NCI-H2107 (cell line): ENCODE measurements at places on chromosomes 1 and 21.

- no peak for DNase-seq
These were observed 486.7 kb downstream of the SMYD3 start for GRCh38 chr1:246020211-246020954.

DNA sequence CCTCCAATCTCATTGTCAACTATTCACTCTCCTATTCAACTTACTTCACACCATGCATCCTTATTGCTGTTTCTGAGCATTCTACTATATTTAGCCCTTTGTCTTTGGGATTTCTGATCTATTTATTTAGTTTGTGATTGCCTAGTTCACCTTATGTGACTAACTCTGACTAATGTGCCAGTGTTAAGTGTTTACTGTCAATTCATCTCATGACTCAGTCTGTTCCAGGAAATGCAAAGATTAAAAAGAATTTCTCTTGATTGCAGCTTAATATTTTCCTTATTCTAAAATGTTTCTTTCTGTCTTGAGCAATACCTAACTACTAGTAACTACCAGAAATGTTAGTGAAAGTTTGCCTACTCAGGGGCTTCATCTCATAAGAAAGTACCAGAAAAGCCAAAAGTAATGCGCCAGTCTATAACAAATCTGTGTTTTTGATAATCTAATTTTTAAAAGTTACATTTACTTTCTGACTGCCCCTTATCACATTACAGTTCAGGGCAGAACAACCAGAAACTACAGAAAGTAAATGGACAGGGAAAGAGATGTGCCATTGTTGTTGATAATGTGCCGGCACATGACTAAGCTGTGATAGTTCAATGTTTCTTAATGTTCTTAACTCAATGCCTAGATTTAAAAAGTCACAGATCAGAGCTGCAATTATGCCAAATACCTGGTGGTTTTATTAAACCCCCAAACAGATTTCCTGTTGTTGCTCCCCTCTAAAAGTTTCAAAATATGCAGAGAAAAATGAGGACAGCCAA lies 556.5 kb downstream of the PTBP2 start:
- no peak for DNase-seq

GRCh38 chr1:234109840-234110239 lies 205.4 kb downstream of the SLC35F3 start:
- no peak for DNase-seq

DNA sequence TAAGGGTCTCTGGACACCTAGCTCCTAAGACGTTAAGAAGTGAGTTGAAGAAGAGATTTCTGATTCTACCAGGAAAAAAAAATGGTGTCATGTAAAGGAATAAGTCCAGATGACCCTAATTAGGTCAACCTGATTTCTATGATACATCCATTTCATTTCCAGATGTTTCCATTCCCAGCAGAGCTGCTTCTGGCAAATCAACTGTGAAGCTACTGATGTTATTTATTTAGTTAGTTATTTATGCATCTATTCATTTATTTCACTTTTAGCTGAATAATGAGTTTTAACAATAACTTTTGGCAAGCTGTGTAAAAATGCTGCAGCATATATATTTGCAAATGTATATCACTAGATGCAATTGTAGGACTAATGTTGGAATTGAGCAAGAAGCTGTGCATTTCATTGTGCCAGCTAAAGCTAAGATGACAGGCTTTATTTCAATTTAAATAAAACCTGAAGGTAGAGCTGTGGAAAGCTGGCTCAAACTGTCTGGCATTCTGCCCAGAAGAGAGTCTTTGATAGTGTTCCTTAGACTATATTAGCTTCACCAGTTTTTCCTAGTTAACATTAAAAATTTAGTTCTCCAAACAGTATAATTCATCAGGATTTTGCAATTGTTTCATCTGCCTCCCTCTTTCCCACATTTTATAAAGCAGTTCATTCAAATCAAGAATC lies 1164.4 kb upstream of the ADGRL4 start:
- DNase-seq: no peak

DNA sequence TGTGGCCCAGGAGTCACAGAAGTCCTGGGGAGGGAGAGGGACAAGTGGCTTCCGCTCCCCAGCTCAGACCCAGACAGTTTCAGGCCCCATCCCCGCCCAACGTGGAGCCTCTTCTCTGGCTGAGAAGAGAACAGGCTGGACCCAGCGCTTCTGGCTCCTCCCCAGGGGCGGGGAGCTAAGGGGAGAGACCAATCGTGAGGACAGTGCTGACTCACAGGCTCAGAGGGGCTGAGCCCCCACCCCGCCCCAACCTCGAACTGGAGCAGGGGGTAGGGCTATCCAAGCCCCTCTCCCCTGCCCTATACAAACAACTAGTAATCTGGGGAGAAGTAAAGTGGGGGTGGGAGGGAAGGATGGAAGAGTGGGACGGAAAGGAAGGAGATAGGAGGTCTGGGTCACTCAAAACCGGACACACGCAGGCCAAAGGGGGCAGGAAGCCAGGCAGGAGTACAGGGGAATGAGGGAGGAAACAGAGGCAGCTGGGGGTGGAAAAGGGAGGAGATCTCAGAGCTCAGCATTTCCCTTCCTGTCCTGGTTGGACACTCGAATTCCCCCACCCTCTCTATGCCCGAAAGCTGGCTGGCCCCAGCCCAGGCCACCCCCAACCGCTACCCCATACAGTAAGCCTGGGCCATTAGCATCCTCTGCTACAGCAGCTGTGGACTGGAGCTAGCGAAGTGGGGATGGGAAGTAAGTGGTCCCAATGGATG lies at the start of gene SHC1:
Gene SHC1, minus strand, starts transcription at position 117 of the 710 bp plus-strand sequence. CDS start 221 bp downstream, outside the sequence.
- DNase-seq: no peak

DNA sequence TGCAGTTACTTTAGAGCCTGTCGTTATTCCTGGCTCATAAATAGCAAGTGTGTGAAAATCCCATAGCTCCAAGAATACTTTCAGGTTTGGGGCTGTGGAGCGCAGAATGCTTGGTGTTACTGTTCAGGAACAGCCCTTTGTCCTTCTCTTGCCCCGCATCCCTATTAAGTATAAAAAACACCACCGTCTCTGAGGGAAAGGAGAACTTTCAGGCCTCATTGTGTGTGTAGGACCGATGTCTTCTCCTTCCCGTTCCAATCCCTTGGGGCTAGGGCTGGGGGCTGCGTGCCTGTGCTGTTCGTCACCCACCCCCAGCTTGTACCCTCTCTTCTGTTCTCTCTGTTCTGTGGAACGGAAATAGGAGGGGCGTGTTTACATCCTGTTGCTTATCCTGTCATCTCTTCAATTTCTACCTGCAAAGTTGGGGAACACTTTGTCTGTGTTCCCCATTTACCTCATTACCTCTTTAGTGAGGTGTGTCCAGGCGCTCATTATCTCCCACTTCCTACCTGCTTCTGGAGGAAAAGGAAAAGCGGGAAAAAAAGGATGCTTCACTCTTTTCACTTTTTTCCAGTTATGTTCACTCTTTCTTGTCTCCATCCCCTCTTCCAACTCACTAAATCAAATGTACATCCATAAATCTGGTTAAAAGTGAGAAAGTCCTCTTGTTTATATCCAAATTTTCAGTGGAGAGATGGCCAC lies 788 bp upstream of the TXNIP start:
- DNase-seq: no peak

GRCh38 chr1:234827656-234828055 lies 217.7 kb upstream of the IRF2BP2 start:
- no peak for DNase-seq

DNA sequence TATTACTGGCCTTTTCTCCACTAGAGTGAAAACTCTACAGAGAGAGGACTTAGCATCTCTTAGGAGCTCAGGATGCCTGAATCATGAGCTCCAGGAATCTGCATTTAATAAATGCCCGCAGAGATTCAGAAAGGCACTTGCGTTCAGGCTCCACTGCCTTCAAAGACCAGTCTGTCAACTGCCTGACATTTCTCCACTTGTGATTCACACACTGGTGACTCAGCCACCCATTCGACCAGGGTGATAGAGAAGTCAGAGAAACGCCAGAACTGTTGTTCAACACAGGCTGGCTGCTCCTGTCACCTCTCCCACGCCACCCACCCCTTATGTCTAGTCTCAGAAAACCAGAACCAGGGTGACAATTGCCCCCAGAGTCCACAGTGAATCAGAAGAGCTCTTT lies 26.9 kb upstream of the LBR start:
- DNase-seq: no peak

- peak; percentile 87 for DNase-seq
These were observed 184.2 kb downstream of the ETS2 start for GRCh38 chr21:38989745-38990423.

GRCh38 chr1:182493063-182493462 lies 43.1 kb downstream of the RGSL1 start:
- DNase-seq: no peak

DNA sequence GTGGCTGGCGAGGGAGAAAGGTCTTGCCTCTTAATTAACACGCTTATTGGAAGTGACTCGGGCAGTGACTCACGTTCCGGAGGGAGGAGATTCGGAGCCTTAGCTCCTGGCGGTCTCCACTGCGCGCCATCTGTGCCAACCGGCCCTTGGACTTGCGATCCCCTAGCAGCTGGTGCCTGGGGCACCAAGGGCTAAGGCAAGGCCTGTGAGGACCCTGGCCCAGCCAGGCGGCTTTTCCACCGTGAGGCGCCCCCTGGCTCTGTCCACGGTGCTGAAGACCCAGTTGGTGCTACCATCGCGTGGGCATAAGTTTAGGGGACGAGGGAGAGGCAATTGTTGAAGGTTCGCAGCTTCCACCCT lies 1.3 kb upstream of the SYT6 start:
- no peak for DNase-seq

GRCh38 chr1:234484991-234485739 lies 6.2 kb upstream of the TARBP1 start:
- no peak for DNase-seq

GRCh38 chr1:192488058-192488457 lies 87.5 kb upstream of the RGS1 start:
- no peak for DNase-seq

GRCh38 chr21:32803651-32804050 lies 32.1 kb upstream of the PAXBP1 start:
- no peak for DNase-seq

GRCh38 chr1:166999500-167000055 lies 10.5 kb downstream of the MAEL start:
- DNase-seq: no peak

- no peak for DNase-seq
These were observed 45.2 kb downstream of the LDLRAD2 start for GRCh38 chr1:21857142-21857839.

GRCh38 chr1:218658899-218659298 lies 313.8 kb downstream of the TGFB2 start:
- DNase-seq: no peak

- DNase-seq: no peak
These were observed 202.7 kb downstream of the BACH1 start for GRCh38 chr21:29501451-29501850.

- DNase-seq: no peak
These were observed 56.6 kb downstream of the SUCO start for GRCh38 chr1:172589553-172589952.

DNA sequence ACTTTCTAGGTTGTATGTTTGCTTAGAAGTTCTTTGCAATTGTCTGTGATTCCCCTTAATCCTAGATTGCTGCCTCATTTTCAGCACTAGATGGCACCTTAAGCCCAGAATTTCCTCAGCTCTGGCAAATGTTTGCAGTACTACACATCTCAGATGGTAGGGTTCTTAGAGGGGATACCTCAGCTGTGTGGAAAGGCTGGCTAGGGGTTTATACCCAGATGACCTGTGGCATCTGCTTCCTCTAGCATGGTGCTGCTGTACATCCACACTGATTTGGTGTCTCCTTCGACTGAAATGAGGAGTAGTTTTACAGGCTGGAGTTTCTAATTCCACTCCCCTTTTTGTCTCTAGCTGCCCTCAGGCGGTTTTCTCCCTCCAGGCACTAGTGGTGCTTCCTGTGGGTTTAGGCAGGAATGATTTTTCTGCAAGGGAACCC lies 23.5 kb downstream of the ASB17 start:
- DNase-seq: no peak

GRCh38 chr21:14096172-14096571 lies 114.6 kb downstream of the LIPI start:
- no peak for DNase-seq

DNA sequence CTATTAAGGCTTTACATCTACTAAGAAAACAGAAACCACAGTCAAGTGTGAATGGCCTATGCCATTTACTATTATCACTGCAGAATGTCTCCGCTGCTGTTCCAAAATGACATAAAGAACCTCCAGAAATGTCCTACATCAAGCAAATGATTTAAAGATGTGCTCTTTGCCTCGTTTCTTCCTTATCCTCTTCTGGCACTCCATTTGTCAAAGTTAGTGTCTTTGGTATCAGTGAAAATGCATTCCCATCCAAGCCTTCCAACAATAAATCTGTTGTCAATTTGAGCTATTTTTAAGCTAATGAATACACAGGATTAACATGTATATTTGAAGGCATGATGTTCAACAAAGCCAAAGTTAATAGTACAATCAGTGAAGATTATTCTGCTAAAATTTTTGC lies 105.7 kb downstream of the LRRC53 start:
- DNase-seq: no peak

DNA sequence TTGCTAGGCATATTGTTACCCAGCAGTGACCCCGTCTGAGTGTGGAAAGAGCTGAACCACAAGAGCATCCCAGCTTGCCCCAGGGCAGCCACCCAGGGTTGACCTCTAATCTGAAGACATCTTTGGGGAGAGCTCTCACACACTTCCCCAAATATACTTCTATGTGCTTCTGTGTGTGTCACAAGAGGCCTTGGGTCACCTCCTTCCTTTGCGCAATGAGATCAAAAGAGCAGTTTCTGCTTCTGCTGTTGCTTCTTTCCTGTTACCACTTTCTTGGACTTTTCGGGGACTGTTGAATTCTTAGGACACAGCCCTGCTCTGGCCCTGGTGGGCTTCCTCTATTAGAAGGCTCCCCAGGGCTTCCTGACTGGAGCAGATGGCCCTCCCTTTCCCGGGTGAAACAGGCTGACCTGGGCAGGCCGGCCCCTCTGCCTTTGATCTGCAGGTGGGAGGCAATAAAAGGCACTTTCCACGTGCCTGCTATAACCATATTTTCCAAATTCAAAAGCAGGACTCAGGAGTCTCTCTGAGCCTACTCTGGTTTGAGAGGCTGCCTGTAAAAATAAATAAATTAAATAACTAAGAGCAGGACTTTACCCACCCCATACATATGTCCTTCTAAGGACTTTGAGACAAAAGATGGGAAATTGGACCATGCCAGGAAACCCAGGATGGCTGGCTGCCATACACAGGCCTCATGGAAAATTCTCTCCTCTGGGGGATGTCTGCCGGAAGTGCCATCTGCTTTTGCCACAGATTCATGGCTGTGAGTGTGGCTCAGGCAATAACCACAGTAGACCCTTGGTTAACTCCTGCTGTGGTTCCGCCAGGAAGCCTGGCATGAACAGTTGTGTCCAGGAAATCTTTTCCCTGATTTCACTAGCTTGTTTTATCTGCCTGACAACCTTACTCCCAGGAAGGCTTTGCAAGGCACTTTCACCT lies 28.3 kb upstream of the RCSD1 start:
- no peak for DNase-seq

DNA sequence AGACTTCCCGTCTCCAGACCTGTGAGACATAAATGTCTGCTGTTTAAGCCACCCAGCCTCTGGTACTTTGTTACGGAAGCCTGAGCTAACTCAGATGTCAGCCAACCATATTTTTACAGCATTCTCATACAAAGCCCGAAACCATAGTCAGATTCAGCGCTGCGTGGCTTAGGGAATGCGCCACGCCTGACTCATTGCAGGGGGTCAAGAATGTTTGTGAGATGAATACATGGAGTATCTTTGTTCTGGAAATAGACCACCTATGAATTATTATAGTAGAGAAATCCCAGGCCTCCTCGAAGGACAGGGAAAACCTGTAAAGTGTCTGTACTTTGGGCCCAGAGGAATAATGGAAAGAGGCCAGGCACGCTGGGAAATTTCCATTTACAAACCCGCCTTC lies 434.8 kb downstream of the CAMTA1 start:
- DNase-seq: no peak

GRCh38 chr1:81760477-81761097 lies 40.1 kb upstream of the ADGRL2 start:
- DNase-seq: no peak
